Thoracic aorta (tissue), 2 donors: ENCODE measurements at places on chromosomes 1 and 21.

- H3K36me3 ChIP-seq = no peaks in the 10 kb centered on the region
- no peak for DNase-seq
- no peaks in the 10 kb centered on the region for H3K27me3 ChIP-seq
- no peak overlapping the region for H3K27ac ChIP-seq
These were observed 804 bp upstream of the IKBKE start for GRCh38 chr1:206469411-206469932.

GRCh38 chr1:54507033-54507870, 40.8 kb upstream of the ACOT11 start:
- no peak for DNase-seq
- no peak overlapping the region for H3K27ac ChIP-seq
- no peaks in the 10 kb centered on the region for H3K4me1 ChIP-seq
- H3K27me3 ChIP-seq = no peaks in the 10 kb centered on the region
- H3K36me3 ChIP-seq = no peaks in the 10 kb centered on the region

DNA sequence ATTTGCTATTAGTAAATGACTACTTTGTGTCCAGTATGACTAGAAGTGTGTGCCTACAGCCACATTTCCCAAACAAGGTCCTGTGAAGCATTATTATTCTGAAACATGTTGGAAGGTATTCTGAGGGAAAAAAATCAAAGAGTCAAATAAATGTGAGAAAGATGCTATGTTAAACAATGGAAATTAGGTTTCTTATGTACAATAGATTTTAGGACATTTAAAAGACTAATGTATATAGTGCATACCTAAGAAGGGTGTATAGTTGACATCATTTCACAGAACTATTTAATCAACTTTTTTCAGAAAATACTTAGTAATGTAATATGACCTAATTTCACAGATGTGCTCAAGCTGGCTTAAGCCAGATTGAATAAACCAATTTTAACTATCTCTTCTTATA, 582.5 kb downstream of the USP25 start:
- H3K36me3 ChIP-seq = no peaks in the 10 kb centered on the region
- no peaks in the 10 kb centered on the region for H3K27me3 ChIP-seq
- no peak for DNase-seq
- H3K4me1 ChIP-seq = no peaks in the 10 kb centered on the region
- no peak overlapping the region for H3K27ac ChIP-seq

DNA sequence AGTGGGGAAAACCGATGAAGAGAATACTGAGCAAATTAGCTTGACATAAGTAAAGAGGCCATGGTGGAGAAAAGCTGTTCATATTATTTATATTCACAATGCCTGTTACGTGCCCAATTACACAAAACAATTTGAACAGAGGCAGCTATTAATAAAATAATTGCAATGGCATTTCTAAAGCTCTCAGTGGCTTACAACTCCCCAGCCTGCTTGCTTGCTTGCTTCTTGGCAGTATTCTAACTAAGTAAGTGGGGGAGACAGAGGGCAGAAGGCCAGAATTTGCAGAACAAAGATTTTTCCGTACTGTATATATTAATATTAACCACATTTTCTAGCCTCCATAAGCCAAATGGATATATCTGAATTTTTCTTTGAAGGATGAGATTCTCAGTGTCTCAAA, 12.9 kb downstream of the PTPN14 start:
- H3K4me3 ChIP-seq = no peak overlapping the region
- DNase-seq = no peak

DNA sequence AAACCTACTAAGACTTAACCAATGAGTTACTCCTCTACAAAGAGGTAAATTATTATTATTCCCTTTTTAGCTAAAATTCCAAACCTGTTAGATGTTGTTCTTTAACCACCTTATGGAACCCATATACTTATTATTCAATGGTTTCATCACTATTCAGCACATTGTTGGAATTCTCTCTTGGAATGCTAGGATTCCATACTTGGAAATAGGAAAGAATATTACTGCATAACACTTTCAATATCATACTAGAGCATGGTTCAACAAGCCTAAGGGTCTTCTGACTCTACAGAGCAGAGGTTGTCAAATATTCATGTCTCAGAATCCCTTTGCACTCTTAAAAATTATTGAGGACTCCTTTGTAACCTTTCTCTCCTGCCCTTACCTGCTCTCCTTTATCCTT, 69.4 kb downstream of the DEGS1 start:
- H3K27me3 ChIP-seq = no peaks in the 10 kb centered on the region
- DNase-seq = no peak
- no peak overlapping the region for H3K4me3 ChIP-seq

DNA sequence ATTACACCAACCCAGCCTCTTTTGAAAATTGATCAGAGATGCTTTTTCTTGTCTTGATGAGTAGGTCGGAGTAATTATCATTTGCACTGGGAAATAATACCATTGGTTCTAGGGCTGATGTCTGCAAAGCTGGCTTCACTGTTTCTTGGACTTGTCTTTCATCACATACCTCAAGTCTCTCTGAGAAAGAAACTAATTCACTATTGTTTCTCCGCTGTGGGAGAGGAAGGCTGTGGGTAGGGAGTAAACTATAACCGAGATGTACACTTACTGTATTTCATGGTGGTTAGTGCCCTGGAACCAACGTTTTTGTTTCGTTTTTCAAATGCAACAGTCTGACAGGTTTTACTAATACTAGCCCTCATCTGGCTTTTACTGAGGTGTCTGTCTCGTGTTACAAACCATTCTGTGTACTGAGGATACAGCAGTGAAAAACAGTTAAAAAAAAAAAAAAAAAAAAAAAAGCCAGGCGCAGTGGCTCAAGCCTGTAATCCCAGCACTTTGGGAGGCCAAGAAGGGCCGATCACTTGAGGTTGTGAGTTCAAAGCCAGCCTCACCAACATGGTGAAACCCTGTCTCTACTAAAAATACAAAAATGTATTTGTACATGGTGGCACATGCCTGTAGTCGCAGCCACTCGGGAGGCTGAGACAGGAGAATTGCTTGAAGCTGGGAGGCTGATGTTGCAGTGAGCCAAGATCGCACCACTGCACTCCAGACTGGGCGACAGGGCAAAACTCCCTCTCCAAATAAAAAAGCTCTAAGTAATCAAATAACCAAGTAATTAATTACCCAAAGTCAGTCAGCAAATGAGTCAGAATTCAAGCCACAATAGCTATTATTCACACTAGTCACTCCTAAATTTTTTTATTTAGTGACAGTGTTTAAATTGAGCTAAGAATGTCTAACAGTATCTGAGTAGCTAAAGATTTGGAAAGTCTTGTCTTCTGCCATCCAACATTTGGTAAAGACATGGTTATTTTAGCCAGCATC, 23.3 kb downstream of the TOMM20 start:
- no peaks in the 10 kb centered on the region for H3K4me1 ChIP-seq
- H3K36me3 ChIP-seq = peaks cover 14% of the 10 kb centered on the region
- H3K4me3 ChIP-seq = no peak overlapping the region
- H3K27ac ChIP-seq = no peak overlapping the region
- H3K27me3 ChIP-seq = no peaks in the 10 kb centered on the region

GRCh38 chr1:86753700-86754099, 49.3 kb downstream of the SH3GLB1 start:
- no peak for DNase-seq
- H3K27me3 ChIP-seq = no peaks in the 10 kb centered on the region
- H3K4me3 ChIP-seq = no peak overlapping the region
- H3K27ac ChIP-seq = no peak overlapping the region
- H3K36me3 ChIP-seq = no peaks in the 10 kb centered on the region
- peaks cover 7% of the 10 kb centered on the region for H3K4me1 ChIP-seq

- DNase-seq = no peak
- H3K27me3 ChIP-seq = no peaks in the 10 kb centered on the region
- H3K4me1 ChIP-seq = no peaks in the 10 kb centered on the region
- no peaks in the 10 kb centered on the region for H3K36me3 ChIP-seq
These were observed 52.2 kb upstream of the IRF2BP2 start for GRCh38 chr1:234662148-234662547.

GRCh38 chr1:160420881-160421842, 20.8 kb downstream of the VANGL2 start:
- no peaks in the 10 kb centered on the region for H3K27me3 ChIP-seq
- no peaks in the 10 kb centered on the region for H3K36me3 ChIP-seq
- no peak overlapping the region for H3K27ac ChIP-seq
- H3K4me3 ChIP-seq = no peak overlapping the region
- DNase-seq = no peak

GRCh38 chr1:71031426-71031825, 16.2 kb downstream of the PTGER3 start:
- no peaks in the 10 kb centered on the region for H3K36me3 ChIP-seq
- H3K27me3 ChIP-seq = no peaks in the 10 kb centered on the region
- DNase-seq = no peak
- H3K4me3 ChIP-seq = no peak overlapping the region
- peak overlapping the region; percentile 30 for H3K27ac ChIP-seq

DNA sequence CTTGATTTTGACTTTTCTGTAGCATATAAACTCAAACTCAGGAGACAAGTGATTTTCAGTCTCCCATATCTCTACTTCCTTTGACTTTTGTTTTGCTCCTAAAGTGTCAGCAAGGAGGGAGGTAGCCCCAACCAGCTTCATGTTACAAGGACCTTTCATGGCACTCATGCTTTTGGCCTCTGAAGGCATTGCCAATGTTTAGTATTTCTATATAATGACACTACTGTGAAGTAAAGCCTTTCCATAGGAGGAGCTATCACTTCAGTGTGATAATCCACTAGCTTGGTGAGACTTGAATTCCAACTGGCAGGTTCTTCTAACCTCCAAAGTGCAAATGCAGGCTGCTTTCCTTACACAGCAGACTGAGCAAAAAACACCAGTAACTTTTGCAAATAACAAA, 14.4 kb downstream of the COLGALT2 start:
- DNase-seq = no peak
- no peak overlapping the region for H3K4me3 ChIP-seq
- H3K36me3 ChIP-seq = no peaks in the 10 kb centered on the region
- peaks cover 5% of the 10 kb centered on the region for H3K27me3 ChIP-seq
- H3K4me1 ChIP-seq = no peaks in the 10 kb centered on the region

DNA sequence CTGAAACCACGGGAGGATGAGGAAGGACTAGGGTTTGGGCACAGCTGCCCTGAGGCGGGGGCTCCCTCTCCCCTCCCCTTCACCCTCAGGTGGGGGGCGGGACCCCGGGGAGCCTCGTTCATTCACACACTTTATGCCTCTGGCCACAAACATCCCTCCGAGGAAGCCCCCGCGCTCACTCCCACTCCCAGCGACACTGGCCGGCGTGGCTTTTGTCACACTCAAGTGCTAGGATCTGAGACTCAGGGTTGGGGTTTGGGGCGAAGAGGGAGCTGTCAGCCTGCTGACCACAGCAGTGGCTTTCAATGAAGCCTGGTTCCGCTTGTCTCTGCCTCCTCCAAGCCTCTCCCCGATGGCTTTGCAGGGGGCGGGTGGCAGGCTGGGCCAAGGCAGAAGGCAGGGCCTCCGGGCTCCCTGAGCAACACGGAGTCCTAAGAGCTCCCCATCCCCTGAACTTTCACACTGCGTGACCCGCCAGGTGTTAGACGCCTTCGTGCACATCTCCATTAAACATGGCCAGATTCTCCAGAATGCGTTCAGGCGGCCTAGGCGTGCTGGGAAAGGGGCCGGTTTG, 178.1 kb downstream of the NPHP4 start:
- H3K36me3 ChIP-seq = no peaks in the 10 kb centered on the region
- no peak overlapping the region for H3K4me3 ChIP-seq
- H3K27me3 ChIP-seq = no peaks in the 10 kb centered on the region
- no peak overlapping the region for H3K27ac ChIP-seq
- no peak for DNase-seq

GRCh38 chr1:205065666-205066065, 18.6 kb downstream of the TMEM81 start:
- H3K36me3 ChIP-seq = no peaks in the 10 kb centered on the region
- H3K27me3 ChIP-seq = no peaks in the 10 kb centered on the region
- H3K27ac ChIP-seq = no peak overlapping the region
- DNase-seq = no peak
- H3K4me3 ChIP-seq = no peak overlapping the region

- H3K27ac ChIP-seq = no peak overlapping the region
- H3K36me3 ChIP-seq = no peaks in the 10 kb centered on the region
- H3K27me3 ChIP-seq = no peaks in the 10 kb centered on the region
- no peak overlapping the region for H3K4me3 ChIP-seq
- DNase-seq = no peak
- H3K4me1 ChIP-seq = peaks cover 12% of the 10 kb centered on the region
These were observed 13.5 kb upstream of the ERG start for GRCh38 chr21:38511662-38512243.

DNA sequence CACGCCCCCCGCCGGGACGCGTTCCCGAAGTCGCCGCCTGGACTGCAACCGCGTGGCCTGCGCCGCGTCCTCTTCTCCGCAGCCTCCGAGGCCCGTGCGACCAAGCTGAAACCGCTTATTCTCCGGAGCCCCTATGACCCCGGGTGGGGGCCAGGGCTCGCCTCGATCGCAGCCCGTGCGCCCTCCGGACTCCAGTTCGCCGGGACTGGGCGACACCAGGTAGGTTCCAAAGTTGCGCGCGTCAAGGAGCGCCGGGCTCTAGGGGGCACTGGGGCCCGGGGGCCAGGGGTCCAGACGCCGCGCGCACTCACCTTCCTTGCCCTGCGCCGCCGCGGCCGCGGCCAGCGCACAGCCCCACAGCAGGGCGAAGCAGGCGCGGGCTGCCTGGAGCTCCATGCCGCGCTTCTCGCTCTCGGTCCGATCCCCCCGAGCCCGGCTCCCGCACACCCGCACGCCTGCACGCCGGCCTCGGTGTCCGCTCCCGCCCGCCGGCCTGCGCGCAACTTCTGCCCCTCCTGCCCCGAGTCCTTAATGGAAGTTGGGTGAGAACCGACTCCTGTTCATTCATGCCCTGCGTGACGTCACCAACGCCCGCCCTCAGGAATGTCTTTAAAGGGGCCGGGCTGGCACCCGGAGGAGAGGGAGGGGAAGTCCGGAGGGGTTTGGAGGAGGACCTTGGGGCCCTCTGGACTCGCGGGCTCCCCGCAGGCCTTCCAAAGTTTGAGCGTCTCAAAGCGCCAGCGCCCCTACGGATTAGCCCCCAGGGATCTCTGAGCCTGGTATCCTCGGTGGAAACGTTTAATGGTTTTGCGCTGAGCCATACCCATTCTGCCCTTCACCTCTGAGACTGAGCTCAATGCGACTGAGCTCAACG, at the start of gene EPHA2:
Gene EPHA2 (minus strand): TSS at position 533 of the 874 bp plus-strand sequence. CDS start 137 bp downstream, at position 396.
- H3K4me3 ChIP-seq = peak within 1 kb of the TSS; percentile 76
- H3K4me1 ChIP-seq = peaks cover 24% of the 10 kb centered on the region
- peak; percentile 82 for DNase-seq
- H3K36me3 ChIP-seq = no peaks in the 10 kb centered on the region

DNA sequence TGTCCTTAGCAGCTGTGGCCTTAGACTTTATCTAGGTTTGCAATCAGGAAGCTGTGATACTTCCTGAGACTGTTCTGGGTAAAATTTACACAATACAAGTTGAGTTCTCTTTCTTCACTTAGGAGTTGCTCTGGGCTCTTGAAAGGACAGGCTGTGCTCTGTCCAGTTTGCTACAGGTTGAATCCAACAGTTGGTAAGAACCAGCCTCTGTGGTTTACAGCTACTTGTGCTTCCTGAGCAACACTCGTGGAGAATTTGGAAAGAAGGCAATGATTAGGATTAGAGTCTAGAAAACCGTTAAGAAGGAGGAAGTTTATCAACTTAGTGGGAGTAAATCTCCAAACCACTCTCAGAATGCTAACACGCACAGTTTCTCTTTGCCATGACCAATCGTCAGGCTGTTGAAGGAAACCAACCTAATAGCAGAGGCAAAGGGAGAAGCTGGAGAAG, 26.8 kb downstream of the GFI1 start:
- no peak for DNase-seq
- peak overlapping the region; percentile 22 for H3K4me3 ChIP-seq
- no peak overlapping the region for H3K27ac ChIP-seq
- H3K27me3 ChIP-seq = no peaks in the 10 kb centered on the region
